Spleen (tissue), 13 donors: ENCODE measurements at places on chromosomes 3 and 15.

GRCh38 chr15:88603885-88604284, 17.3 kb upstream of the AEN start:
- no peak for DNase-seq

- no peak for DNase-seq
These were observed 547.6 kb downstream of the FOXP1 start for GRCh38 chr3:71035886-71036285.

DNA sequence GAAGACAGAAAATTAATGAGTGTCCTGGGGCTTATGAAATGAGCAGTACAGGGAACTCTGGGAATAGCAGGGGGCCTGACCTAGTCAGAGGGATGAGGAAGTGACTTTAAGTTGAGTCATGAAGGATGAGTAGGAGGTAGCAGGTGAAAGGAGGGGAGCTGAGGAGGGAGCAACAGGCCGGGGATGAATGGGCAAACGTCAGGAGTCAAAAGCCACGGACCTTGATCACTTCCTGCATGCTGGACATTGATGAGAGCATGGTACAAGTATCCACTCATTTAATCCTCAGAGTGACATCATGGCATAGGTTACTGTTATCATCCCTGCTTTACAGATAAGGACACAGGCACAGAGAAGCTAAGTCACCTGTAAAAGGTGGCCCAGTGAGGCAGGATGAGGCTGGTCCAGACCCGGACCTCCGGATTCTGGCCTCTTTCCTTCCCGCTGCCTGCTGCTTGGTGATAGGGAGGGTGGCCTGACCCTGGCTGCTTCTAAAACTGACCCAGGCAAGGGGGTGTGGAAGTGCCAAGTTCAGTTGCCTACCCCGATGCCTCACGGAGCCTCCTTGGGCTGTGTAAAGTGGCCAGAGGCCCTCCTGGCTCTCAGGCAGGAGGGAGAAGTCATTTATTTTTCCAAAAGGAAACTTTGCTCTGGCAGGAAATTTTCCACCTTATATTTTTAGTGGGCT, 7.6 kb downstream of the CORO2B start:
- DNase-seq = peak; percentile 28

GRCh38 chr15:45631776-45632175, 3.1 kb upstream of the SQOR start:
- no peak for DNase-seq
